H9 (cell line): ENCODE measurements at places on chromosomes 11 and 22. TPM values are rescaled to one million over a fixed set of nuclear protein-coding genes. Genes with fewer than 3 reads are reported as not detected.

The MMP12 gene
- total RNA-seq, result not detected in 2 replicates

The TSPAN32 gene
- total RNA-seq, result not detected in 2 replicates

The BTBD18 gene
- not detected in 2 replicates for total RNA-seq

- H3K4me3 ChIP-seq, result no peak overlapping the region
- no peaks in the 10 kb centered on the region for H3K4me1 ChIP-seq
- H3K27ac ChIP-seq, result no peak overlapping the region
- H3K27me3 ChIP-seq, result no peaks in the 10 kb centered on the region
- no peaks in the 10 kb centered on the region for H3K36me3 ChIP-seq
Observed at GRCh38 chr11:113488931-113489351, 13.7 kb upstream of the DRD2 start.

DNA sequence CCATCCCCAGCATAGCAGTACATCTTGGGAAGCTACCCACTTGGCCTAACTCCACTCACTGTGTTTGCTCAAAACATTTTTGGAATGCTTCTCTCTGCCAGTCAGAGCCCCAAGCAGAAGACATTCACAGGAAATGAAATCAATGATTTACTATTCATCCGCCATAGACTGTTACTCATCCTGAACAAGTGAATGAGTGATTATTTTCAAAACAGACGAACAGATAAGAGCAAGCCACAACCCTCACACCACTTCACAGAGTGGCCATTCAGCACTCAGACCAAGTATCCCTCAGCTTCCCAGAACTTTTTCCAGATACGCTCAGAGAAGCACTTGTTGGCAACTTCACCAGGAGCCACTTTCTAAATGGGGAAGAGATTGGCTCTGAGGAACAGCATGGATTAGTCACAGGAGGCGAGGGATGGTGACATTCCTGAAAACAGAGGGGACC lies 13.0 kb upstream of the UBASH3B start:
- DNase-seq, result no peak
- no peak overlapping the region for H3K27ac ChIP-seq

DNA sequence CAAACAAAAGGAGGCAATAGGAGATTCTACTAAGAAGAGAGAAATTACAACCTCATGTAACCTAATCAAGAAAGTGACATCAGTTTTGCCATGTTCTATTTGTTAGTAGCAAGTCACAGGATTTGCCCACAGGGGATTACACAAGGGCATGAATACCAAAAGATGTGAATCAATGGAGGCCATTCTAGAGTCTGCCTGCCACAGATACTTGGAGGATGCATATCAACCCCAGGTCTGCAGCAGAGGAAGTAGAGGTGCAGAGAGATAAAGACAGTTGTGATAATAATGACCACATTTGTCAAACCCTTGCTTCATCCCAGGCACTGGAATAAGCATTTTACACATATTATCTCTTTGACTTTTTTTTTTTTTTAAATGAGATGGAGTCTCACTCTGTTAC lies 2.4 kb upstream of the ASCC2 start:
- DNase-seq, result no peak
- no peaks in the 10 kb centered on the region for H3K4me1 ChIP-seq
- no peaks in the 10 kb centered on the region for H3K36me3 ChIP-seq
- H3K27me3 ChIP-seq, result no peaks in the 10 kb centered on the region
- no peak overlapping the region for H3K4me3 ChIP-seq
